ENCODE measurements at places on chromosomes 5 and 9.

- no peak for DNase-seq
Measured at GRCh38 chr5:74766418-74766848, 484 bp downstream of the GFM2 start.

- no peak for DNase-seq
Measured at GRCh38 chr9:91818647-91819403, 131.2 kb downstream of the ROR2 start.

- DNase-seq = no peak
Measured at GRCh38 chr9:69981686-69982445, 61.8 kb upstream of the MAMDC2 start.

GRCh38 chr5:32489791-32490562 is 45.4 kb upstream of the ZFR start:
- peak; percentile 78 for DNase-seq

DNA sequence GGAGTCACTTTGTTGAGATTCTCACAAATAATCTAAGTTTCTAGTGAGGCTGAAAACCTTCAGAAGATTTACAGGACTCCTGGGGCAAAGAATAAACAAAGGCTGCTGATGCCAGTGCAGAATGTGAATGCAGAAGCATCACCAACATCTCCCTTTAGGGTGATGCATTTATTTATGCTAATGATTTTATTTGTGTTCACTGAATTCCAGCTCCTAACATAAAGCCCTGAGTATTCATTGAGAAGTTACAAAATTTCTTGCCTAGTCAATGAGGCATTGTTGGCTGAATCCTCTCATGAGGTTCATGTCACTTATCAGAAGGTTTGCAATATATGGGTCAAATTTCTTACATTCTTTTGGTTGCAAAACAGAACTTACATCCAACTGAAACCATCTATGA is 70.0 kb downstream of the GRIN3A start:
- DNase-seq = no peak

- DNase-seq = no peak
Measured at GRCh38 chr9:128161215-128161902, 1.3 kb downstream of the BBLN start.

DNA sequence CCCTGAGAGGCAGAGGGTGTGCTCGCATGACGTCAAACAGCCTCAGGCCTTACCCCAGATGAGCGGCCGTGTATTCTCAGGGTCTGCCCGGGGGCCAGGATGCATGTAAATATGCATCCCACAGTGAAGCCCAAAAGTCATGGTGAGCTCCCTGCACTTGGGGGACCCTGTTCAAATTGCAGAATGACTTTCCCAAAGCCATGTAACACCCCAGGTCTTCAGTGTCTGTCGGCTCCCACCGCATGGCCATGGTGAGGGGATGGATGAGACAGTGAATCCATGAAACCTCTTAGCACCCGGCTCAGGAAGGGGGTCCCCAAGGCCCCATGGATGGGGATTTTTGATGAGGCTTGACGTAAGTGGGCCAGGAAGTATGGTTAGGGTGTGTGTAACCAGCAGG is 9.3 kb upstream of the COL5A1 start:
- peak; percentile 2 for DNase-seq

GRCh38 chr9:127644943-127645342 is 32.9 kb downstream of the STXBP1 start:
- no peak for DNase-seq

DNA sequence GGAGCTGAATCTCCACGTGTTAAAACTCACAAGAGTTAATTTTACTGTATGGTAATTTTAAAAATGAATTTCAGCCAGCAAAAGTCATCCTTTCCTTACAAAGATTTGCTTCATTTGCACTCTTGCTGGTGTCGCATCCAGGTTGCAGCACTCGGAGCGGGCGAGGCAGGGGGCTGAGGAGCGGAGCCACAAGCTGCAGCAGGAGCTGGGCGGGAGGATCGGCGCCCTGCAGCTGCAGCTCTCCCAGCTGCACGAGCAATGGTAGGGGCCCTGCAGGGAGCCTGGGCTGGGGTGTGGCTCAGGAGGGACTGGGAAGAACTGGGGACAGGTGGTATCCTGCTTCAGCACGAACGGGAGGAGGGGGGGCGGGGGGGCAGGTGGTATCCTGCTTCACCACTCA is 27.1 kb downstream of the HNRNPH1 start:
- DNase-seq = no peak

GRCh38 chr5:916441-917293 is 24.0 kb downstream of the TRIP13 start:
- DNase-seq = no peak

DNA sequence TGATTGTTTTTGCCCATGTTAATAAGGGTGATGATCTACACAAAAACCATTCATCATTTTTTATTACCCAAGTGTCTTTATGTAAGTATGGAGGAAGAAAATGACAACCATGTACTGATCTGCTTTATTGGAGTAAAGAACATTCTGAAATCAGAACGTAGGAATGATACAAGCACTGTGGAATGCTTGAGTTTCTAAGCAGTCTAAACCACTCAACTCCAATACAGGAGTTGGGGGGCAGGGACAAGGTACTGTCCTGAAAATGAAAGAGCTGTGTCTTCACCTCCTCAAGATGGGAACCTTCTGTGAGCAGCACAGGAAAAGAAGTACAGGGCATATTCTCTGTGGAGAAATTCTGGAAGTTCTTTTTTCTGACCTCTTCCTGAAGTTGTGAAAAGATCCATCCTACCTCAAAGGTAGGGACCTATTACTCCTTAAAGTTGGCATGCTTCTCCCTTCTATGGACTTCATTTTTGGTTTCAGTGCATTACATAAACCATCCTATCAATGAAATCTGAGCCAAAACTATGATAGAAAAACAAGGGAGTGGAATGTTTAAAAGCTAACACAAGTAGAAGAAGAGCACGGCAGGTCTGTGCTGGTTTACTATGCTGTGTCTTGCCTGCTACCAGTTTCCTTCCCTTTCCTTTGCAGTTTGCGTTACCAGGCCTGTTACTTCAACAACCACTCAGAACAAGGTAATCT is 202.6 kb downstream of the SEMA5A start:
- DNase-seq = no peak

GRCh38 chr5:60490597-60491166 is 209.3 kb downstream of the DEPDC1B start:
- DNase-seq = no peak

DNA sequence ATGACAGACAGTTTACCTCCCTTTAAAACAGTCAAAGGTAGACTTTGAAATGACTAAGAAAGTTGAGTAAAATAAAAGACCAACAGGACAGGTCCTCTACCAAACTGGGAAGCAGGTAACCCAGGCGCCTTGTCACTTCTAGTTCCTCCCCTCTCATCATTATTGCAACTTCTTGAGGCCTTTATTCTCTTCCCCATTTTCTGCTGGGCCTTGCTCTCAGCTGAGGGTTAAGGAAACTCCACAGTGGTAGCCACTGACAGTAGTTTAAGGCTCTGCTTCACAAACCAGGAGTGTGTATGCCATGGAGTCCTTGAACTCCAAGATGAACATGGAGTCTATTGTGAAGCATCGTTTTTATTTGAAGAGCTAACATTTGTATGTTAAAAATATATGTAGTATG is 36.9 kb upstream of the TCERG1 start:
- DNase-seq = no peak

- no peak for DNase-seq
Measured at GRCh38 chr9:133774799-133775198, 36.6 kb upstream of the SARDH start.

- no peak for DNase-seq
Measured at GRCh38 chr9:91301161-91301560, 60.6 kb downstream of the AUH start.

DNA sequence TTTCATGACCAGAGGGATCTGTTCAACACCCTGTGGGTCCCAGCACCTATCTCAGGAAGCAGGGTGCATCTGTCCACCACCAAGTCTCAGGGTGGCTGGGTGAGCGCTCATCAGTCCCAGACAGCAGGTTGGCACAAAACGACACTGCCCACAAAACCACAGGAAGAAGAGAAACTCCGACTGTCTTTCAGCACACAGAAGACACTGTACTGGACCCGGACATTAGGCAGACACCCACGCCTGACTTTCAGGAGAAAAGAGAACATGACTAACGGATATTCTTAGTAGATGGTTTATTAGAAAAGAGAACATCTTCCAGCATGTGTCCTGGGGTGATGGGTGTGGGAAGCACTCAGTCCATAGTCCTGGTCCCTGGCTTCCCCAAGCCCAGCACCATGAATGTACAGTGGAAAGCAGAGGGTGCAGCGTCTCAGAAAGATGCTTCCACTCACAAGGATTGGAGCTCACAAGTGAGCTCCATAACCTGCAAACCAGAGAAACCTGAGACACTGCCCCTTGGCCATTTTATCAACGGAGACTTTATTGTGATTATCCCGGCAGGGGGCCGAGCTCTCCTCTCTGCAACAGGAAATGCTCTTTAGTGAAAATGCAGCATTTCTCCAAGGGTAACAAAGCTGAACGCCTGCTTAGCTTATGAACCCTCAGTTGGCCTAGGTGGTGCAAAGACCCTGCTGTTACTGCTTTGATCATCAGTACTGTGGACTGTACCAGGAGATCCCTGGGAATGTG is 35.8 kb upstream of the LCP2 start:
- no peak for DNase-seq

DNA sequence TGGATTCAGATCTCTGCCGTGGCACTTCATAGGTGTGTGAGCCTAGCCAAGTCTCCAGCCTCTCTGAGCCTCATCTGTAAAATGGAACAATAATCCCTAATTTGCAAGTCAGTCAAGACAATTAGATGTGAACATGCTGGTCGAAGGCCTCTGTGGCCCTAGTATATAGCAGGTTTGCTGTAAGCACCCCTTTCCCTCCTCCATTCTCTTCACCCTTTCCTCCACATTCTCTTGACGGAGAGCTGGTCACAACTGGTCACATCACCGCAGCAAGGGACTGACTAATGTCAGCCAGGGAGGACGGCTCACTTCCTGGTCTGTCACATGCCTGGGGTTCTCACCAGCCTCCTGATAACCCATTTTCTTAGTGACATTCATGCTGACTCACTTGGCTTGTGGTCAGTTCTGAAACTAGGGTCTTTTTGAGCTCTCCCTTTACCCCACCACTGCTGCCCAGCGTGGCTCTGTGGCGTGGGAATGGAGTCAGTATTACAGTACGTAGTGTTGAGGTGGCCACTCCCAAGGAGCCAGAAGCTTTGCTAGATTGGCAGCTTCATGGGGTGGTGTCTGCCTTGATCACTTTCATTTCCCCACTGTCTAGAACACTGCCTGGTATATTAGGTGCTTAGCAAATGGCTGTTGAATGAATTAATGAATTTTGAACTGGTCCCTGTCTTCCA is 47.8 kb downstream of the ERGIC1 start:
- DNase-seq = no peak

- no peak for DNase-seq
Measured at GRCh38 chr9:23255346-23255745, 570.7 kb downstream of the ELAVL2 start.

GRCh38 chr9:105119156-105119555 is 125.3 kb upstream of the SLC44A1 start:
- no peak for DNase-seq

GRCh38 chr9:115522912-115523311 is 405.0 kb upstream of the TNC start:
- no peak for DNase-seq

DNA sequence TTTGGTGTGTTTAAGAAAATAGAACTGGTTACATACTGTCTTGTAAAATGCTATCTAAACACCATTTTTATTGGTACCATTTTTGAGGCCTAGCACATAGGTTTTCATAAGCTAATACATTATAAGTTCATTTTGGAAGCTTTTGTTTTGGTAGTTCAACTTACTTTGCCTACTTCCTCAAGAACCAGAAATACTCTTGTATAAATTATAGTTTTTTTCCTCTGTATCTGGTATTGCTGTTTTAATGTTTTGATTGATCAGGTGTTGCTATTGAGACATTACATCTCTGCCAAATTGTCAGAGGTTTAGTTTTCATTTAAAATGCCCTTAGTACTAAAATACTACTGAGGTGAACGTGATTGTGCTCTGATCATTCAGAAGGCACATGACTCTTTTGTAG is 90.6 kb upstream of the GRHPR start:
- no peak for DNase-seq

DNA sequence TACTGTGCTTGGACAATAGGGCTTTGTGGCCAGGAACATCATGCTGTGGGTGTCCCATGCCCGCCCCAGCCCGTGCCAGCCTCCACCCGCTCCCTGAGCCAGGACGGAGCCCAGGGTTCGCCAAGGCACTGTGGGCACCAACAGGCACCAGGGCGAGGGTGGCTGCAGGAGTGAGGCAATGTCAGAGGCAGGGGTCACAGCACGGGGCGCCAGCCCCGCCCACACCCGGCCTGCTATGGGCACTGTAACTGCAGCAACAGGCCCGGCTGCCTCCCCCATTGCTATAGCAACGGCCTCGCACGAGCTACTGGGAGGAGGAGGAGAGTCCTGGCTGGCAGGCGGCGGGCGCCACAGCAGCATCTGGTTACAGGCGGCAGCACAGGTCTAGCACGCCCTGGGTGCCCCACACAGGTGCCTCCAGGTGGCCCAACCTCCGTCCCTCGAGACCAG is 2.5 kb downstream of the ABCA2 start:
- DNase-seq = no peak

- DNase-seq = no peak
Measured at GRCh38 chr5:39167141-39167971, 52.0 kb downstream of the FYB1 start.

DNA sequence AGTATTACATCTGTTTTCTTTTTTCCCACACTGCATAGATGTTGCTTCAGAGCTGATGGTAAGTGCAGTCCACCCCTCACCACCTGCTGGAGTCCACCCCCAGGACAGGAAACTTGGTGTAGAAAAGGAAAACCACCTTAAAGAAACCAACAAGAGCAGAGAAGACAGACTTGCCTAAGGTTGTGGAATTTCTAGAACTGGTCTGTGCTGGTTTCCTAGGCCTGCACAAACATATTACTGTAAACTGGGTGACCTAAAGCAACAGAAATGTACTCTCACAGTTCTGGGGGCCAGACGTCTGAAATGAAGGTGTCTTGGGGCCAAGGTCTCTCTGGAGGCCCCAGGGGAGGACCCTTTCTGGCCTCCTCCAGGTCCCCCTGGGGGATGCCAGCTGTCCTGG is 293.4 kb upstream of the IRX1 start:
- no peak for DNase-seq

DNA sequence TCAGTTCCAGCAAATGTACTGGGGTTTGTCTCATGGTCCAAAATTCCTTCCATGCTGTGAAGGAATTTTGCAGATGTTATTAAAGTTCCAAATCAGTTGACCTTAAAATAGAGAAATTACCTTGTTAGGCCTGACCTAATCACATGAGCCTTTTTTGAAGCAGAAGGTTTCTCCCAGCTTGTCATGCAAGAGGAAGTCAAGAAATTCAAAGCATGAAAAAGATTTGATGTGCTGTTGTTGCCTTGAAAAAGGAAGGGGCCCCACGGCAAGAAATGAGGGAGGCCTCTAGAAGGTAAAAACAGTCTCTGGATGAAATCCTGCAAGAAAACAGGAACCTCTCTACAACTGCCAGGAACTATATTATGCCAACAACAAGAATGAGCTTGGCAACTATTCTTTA is 24.2 kb upstream of the HAPLN1 start:
- DNase-seq = no peak

DNA sequence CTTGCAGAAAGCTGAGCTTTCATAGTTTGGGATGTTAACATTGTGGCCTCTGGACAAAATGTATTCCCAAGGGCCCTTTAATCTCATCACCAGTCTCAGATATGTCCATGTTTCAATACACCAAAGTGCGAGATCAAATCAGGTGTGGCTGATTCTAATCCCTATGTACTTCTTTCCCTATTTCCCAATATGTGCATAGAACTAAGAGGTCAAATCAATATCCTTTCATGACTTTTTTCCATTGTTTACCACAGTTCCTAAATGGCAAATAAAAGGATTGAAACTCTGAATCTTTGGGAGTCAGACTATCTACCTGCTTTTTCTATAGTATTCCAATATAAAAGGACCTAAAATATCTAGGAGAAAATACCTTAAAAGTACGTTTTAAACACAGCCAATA is 105.0 kb downstream of the FBXO38 start:
- DNase-seq = no peak
